Upper lobe of right lung (tissue), 1 donor: ENCODE measurements at places on chromosomes 7 and 10.

GRCh38 chr7:143493751-143494150 lies 16.1 kb downstream of the TAS2R41 start:
- peaks cover 12% of the 10 kb centered on the region for H3K4me1 ChIP-seq
- no peaks in the 10 kb centered on the region for H3K36me3 ChIP-seq
- H3K4me3 ChIP-seq = no peak overlapping the region
- H3K27me3 ChIP-seq = no peaks in the 10 kb centered on the region
- no peak overlapping the region for H3K27ac ChIP-seq
- DNase-seq = no peak

- DNase-seq = no peak
- peak overlapping the region; percentile 51 for H3K4me3 ChIP-seq
- no peaks in the 10 kb centered on the region for H3K27me3 ChIP-seq
- H3K4me1 ChIP-seq = no peaks in the 10 kb centered on the region
- peak overlapping the region; percentile 86 for H3K27ac ChIP-seq
- no peaks in the 10 kb centered on the region for H3K36me3 ChIP-seq
These were observed 140.0 kb downstream of the RAPGEF5 start for GRCh38 chr7:22216832-22217475.

GRCh38 chr7:84339306-84339705 lies 144.7 kb upstream of the SEMA3A start:
- no peaks in the 10 kb centered on the region for H3K36me3 ChIP-seq
- no peaks in the 10 kb centered on the region for H3K4me1 ChIP-seq
- H3K27ac ChIP-seq = no peak overlapping the region
- no peak overlapping the region for H3K4me3 ChIP-seq
- DNase-seq = no peak

GRCh38 chr7:91330191-91330808 lies 66.1 kb downstream of the FZD1 start:
- H3K4me1 ChIP-seq = peaks cover 12% of the 10 kb centered on the region
- no peak overlapping the region for H3K4me3 ChIP-seq

GRCh38 chr7:41449694-41450093 lies 253.2 kb downstream of the INHBA start:
- H3K36me3 ChIP-seq = no peaks in the 10 kb centered on the region
- H3K4me3 ChIP-seq = no peak overlapping the region
- H3K27me3 ChIP-seq = no peaks in the 10 kb centered on the region
- no peak for DNase-seq

DNA sequence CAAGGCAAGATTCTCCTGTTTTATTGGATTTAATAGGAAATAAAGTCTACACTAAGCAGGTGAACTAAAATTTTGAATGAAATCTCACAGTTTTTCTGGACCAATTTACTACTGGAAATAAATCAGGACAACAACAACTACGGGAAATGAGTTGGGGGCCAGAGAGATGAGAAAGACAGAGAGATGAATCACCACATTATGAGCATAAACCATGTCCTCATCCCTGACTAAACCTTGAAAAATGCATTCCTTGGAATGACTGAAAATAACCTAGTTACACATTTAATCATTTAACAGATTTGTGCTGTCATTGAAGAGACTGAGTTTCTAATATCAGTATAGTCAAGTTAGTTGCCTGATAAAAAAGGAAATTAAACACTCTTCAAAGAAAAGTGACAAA lies 608.4 kb upstream of the KCND2 start:
- H3K27ac ChIP-seq = no peak overlapping the region
- no peaks in the 10 kb centered on the region for H3K4me1 ChIP-seq
- no peak for DNase-seq
- H3K27me3 ChIP-seq = no peaks in the 10 kb centered on the region
- H3K36me3 ChIP-seq = no peaks in the 10 kb centered on the region
- H3K4me3 ChIP-seq = no peak overlapping the region

GRCh38 chr7:151506901-151507382 lies 12.8 kb downstream of the RHEB start:
- no peaks in the 10 kb centered on the region for H3K27me3 ChIP-seq
- H3K36me3 ChIP-seq = no peaks in the 10 kb centered on the region
- no peak overlapping the region for H3K4me3 ChIP-seq
- no peak overlapping the region for H3K27ac ChIP-seq

DNA sequence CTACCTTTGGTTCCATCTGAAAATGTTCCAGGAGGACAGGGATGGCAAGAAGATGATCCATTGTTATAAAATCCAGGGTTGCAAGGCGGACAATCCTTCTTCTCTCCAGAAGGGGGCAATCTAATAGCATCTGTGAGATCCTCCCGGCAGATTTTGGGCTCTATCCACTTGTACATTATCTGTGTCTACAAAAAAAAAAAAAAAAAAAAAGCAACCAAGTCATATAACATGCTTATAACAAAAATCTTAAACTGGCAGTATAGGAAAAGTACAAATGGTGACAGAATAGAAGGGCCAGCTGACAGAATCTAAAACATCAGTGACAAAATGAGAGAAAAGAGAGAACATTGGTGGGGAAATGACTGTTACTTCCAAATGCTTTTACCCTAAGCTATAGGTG lies 132.7 kb downstream of the ELAPOR2 start:
- H3K27ac ChIP-seq = no peak overlapping the region
- H3K36me3 ChIP-seq = no peaks in the 10 kb centered on the region
- no peaks in the 10 kb centered on the region for H3K27me3 ChIP-seq
- no peak for DNase-seq
- H3K4me3 ChIP-seq = no peak overlapping the region

GRCh38 chr10:6212806-6213205 lies 10.1 kb downstream of the PFKFB3 start:
- DNase-seq = no peak
- H3K4me1 ChIP-seq = peaks cover 7% of the 10 kb centered on the region
- no peaks in the 10 kb centered on the region for H3K27me3 ChIP-seq
- no peak overlapping the region for H3K27ac ChIP-seq

DNA sequence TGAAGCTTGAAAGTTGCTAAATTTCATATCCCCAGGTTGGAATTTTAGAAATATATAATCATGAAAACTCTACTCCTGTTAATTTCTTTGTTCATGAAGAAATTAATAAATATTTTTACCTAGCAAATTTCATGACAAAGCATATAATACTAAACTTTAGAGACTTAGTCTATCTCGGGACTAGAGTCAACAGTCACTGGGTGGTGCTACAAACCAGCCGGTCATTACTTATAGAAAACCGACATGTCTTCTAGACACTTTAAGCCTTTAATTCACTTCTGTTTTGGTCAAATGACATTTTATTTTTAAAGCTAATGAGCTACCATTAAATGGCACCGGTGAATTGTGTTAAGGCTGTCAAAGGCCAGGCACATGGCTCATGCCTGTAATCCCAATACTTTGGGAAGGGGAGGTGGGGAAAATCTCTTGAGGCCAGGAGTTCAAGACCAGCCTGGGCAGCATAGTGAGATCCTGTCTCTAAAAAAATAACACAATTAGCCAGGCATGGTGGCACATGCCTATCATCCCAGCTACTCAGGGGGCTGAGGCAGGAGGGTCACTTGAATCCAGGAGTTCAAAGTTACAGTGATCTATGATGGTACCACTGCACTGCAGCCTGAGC lies 270.1 kb downstream of the CACNA2D1 start:
- no peaks in the 10 kb centered on the region for H3K27me3 ChIP-seq

DNA sequence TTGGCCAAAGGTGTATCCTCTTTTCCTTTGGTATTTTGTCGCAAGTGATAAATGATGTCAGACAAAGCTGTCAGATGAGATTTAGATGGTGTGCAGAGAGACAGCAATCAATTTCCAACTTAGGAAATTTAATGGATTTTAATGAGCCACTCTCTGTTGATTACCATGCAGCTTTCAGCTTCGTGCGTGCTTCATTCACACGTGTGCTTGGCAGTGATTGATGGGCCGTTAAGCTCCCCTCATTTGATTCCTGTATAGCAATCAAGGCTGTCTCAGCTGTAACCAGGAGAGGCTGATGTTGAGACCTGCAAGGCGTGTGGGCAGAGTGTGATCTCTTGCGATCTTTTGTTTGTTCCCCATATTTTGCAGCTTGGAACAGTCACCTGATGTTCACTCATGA lies 439.6 kb downstream of the CALN1 start:
- no peak for DNase-seq
- no peak overlapping the region for H3K27ac ChIP-seq
- H3K4me1 ChIP-seq = no peaks in the 10 kb centered on the region
- H3K4me3 ChIP-seq = no peak overlapping the region
- no peaks in the 10 kb centered on the region for H3K27me3 ChIP-seq

DNA sequence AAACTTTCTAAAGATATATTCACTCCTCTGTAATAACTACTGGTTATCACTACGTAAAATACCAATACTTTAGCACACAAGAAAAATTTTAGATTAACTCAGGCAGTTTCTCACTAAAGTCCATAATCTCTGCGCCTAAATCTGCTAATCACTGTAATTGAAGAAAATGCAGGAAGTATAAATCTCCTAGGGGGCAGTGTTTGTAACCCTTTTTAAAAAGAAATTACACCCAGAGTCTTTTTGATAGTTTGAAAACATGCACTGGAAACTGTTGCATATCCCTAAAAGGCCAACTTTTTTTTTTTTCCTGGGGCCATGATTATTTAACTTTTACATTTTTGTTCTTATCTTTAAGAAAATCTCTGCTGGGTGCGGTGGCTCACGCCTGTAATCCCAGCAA lies 209.6 kb downstream of the KIAA1217 start:
- no peak for DNase-seq
- peaks cover 11% of the 10 kb centered on the region for H3K4me1 ChIP-seq
- no peak overlapping the region for H3K4me3 ChIP-seq
- no peaks in the 10 kb centered on the region for H3K27me3 ChIP-seq
- no peak overlapping the region for H3K27ac ChIP-seq

DNA sequence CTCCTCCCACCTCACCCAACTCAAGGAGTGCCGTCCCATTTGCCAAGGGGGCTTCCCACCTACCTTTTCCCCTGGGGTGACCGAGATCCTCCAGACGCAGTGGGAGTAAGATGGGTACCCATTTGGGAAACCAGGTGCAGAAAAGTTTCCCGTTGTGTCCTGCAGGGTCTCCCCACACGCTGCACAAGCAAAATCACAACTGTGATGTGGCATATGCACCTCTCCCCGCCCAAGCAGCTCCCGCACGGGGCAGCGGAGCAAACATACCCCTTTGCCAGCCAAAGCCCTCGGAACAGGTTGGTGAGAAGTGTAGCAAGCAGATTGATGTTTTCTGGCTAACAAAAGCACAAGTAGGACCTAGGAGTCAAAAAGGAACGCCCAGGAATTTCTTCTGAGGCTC lies 51.5 kb upstream of the OPALIN start:
- no peak overlapping the region for H3K4me3 ChIP-seq
- no peak for DNase-seq
- no peaks in the 10 kb centered on the region for H3K36me3 ChIP-seq
- no peaks in the 10 kb centered on the region for H3K4me1 ChIP-seq
- H3K27ac ChIP-seq = no peak overlapping the region
- peaks cover 17% of the 10 kb centered on the region for H3K27me3 ChIP-seq

DNA sequence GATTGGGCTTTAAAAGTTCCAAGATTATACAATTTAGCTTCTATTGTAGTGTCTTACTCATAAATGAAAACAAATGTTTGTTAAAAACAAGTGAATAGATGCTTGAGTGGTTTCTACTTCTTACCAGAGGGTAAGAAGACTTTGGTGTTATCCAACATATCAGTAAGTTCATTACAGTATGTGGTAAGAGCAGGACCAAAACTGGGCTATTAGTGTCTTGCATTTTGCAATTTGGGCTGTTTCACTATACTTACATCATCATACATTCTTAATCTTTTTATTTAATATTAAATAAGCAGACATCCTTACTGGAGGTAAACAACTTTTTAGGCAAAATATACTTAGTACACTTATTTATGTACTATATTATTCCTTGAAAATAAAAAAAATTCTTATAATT lies 248.4 kb upstream of the HGF start:
- H3K4me3 ChIP-seq = no peak overlapping the region
- no peaks in the 10 kb centered on the region for H3K4me1 ChIP-seq
- no peak overlapping the region for H3K27ac ChIP-seq
- H3K27me3 ChIP-seq = no peaks in the 10 kb centered on the region
- no peak for DNase-seq

DNA sequence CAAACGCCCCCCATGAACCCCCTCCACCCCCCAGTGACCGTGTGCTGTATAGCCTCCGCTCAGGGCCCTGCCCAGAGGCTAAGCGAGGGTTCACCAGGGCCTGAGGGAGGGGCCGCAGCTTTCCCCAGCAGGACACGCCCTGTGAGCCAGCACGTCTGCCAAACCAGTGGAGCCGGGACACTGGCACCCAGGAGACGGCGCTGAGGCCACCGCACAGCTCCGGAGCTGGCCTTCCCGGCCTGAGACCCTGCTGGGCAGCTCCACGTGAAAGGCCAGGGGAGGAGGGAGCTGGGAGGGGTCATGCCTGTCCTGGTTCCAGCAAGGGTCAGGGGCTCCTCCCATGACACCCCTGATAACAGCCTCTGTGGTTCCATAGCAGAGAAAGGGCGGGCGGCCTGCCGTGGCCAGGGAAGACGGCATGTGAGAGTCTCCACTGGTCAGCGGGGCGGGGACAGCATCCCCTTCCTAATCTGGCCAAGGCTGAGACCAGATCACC lies 278.3 kb downstream of the ELFN1 start:
- DNase-seq = no peak
- no peaks in the 10 kb centered on the region for H3K36me3 ChIP-seq
- H3K27me3 ChIP-seq = no peaks in the 10 kb centered on the region
- H3K4me1 ChIP-seq = peaks cover 9% of the 10 kb centered on the region

- H3K4me1 ChIP-seq = no peaks in the 10 kb centered on the region
- H3K27ac ChIP-seq = no peak overlapping the region
These were observed 31.2 kb upstream of the FFAR4 start for GRCh38 chr10:93535293-93535692.

- H3K4me3 ChIP-seq = no peak overlapping the region
- H3K27me3 ChIP-seq = no peaks in the 10 kb centered on the region
- no peaks in the 10 kb centered on the region for H3K36me3 ChIP-seq
- H3K4me1 ChIP-seq = no peaks in the 10 kb centered on the region
- DNase-seq = no peak
These were observed 196.1 kb downstream of the NSUN6 start for GRCh38 chr10:18455086-18455884.

DNA sequence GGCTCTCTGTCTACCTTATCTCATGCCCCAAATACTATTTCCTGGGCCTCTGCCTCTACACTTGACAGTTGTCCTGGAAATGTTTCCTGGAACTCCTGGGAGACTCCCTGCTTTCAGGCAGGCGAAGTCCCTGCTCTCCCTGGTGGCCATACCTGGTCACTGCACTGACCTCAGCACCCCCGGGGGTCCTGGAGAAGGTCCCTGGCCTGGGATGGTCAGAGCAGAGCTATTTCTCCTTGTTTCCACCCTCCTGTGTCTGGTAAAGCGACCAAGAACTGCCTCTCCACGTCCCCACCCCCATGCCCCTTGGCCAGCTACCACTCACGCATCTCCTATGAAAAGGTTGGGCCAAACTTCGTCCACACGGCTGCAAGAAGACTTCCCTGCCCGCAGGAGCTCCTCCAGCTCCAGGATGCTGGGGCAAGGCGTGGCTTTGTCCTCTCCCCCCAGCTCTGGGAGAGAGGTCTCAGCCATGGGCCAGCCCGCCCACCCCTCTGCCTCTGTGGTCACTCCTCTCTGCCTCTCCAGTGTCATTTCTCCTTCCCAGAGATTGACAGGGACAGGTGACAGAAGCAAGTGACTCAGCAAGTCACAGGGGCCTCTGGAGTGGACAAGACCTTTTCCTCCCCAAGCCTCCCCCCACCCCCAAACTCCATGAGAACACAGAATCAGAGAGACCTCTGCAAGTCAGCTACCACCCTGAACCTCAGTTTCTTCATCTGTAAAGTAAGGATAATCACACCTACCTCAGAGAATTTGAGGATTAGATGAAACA lies 2.6 kb upstream of the SAMD8 start:
- H3K4me3 ChIP-seq = no peak overlapping the region
- H3K4me1 ChIP-seq = peaks cover 22% of the 10 kb centered on the region
- no peaks in the 10 kb centered on the region for H3K27me3 ChIP-seq
- no peak overlapping the region for H3K27ac ChIP-seq
- no peaks in the 10 kb centered on the region for H3K36me3 ChIP-seq
